ENCODE measurements at places on chromosomes 11 and 22.

GRCh38 chr22:34416022-34416860, 496.0 kb upstream of the LARGE1 start:
- no peak for DNase-seq

GRCh38 chr22:49961601-49962011, 1.0 kb downstream of the PIM3 start:
- DNase-seq = no peak

DNA sequence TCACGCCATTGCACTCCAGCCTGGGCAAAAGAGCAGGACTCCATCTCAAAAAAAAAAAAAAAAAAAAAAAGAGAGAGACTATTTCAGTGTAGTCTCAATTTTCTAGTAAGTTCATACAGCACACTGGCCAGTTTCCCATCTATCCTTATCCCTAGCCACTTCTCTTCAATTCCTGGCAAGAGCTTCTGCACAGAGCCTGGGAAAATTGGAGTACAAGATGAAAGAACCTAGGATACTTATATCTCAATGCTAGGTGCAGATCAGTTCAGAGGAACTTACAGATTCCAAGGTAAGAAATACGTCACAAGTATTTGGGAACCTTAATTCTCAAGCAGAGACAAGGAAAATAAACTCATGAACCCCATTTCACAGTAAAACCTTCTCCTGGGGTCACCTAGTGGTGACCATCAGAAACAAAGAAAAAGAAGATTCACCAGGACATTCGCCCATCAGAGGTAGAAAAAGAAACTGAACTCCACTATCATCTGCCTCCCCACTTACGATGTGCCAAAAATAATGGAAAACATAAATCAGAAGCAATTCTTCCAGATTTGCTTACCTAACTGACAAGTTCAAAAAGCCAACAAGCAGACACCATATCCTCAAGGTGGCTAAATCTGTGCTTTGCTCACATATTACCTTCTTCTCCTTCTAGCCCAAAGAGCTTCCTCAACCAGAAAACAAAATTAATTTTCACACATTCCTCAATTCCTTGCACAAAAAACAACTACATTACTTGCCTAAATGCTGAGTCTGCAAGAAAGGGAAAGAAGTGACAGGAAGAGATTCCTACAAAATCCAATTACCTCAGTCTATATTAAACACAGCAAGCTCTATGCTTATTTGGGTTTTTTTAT, 4.9 kb downstream of the DENND5A start:
- DNase-seq = no peak

GRCh38 chr11:126390272-126390867, 34.9 kb downstream of the ST3GAL4 start:
- DNase-seq = no peak

All from COR-L47 (cell line).